ENCODE measurements at places on chromosomes 7 and 10.

GRCh38 chr7:14938181-14938580 is 35.6 kb upstream of the DGKB start:
- no peak for DNase-seq

GRCh38 chr7:130897515-130898419 is 163.8 kb upstream of the KLF14 start:
- no peak for DNase-seq

- DNase-seq, result no peak
Measured at GRCh38 chr7:148481971-148482626, 108.5 kb upstream of the C7orf33 start.

DNA sequence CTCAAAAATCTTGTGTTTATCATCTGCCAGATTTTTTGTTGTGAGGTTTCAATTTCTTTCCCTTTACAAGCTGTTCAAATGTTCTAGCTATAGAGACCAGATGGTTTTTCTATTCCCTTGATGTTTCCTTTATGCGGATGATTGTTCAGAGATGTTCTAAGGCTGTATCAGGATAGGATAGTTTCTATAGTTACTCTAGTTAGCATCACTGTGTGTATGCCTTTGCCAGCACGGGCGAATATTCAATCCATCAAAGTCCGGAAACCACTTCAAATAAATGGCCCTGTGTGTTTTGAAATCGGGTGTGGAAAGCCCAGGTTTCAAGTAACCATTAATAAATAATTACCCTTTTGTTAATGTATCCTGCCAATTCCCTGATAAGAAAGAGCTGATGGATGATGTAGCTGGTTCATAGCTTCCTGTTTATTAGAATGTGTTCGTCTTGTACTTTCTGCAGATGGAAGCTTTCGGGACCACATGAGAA is 149.8 kb upstream of the PRKCQ start:
- DNase-seq, result no peak

GRCh38 chr7:152351168-152351567 is 84.6 kb downstream of the KMT2C start:
- no peak for DNase-seq

GRCh38 chr7:101586906-101587677 is 42.0 kb downstream of the MYL10 start:
- no peak for DNase-seq

DNA sequence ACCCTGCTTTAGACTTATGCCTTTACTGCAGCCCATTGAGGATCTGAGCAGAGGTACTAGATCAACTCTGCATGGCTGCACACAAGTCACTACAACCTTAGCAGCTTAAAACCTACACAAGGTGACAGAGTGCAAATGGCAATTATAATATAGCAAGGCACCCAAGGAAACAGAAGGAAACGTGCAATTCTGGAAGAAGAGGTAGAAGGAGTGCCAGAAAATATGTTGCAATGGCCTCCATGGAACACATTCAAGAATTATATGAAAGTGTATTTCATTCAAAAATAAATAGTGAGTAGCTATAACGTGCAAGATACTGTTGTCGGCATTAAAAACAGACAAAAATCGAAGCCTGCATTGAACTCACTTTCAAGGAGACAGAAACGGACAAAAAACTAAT is 2.9 kb upstream of the AKR1C8 start:
- no peak for DNase-seq

DNA sequence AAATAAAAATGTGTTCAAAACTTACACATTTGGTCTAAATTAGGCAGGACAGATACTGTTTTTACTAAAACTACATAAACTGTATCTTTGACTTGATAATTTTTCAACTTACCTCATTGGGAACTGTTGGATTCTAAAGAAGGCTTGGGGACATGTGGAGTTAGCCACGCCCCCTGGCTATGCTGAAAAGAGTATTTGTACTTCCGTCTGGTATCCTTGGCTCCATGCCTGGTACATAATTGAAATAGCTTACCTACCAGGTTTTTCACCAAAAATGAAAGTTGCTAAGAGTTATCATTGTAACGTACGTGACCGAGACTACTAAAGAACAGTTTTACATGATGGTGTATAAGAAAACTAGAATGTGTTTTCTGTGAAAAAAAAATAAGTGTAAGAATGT is 604.8 kb upstream of the IGFBP3 start:
- DNase-seq, result no peak

- DNase-seq, result no peak
Measured at GRCh38 chr7:156475666-156476065, 164.9 kb upstream of the RNF32 start.

DNA sequence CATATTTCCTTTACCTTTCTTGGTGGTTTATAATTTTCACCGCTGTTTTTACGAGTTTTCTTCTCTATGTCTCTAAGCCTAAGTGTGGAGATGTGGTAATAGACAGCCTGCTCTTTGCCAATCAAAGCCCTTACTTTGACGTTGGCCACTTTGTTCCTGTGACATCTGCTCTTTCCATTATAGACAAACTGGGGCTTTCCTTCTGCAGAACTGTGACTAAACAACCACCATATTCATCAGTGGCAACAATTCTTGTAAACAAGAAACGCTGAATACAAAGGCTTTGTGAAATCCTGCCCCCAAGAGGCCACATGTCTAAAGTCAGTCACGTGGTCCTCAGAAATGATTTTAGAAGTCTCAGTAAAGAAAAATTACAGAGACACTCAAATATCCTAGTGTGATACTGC is 59.6 kb upstream of the CAPZA2 start:
- DNase-seq, result no peak

- no peak for DNase-seq
Measured at GRCh38 chr7:142767451-142767850, 3.3 kb upstream of the PRSS2 start.

GRCh38 chr7:118109607-118110006 is 74.4 kb upstream of the LSM8 start:
- DNase-seq, result no peak

DNA sequence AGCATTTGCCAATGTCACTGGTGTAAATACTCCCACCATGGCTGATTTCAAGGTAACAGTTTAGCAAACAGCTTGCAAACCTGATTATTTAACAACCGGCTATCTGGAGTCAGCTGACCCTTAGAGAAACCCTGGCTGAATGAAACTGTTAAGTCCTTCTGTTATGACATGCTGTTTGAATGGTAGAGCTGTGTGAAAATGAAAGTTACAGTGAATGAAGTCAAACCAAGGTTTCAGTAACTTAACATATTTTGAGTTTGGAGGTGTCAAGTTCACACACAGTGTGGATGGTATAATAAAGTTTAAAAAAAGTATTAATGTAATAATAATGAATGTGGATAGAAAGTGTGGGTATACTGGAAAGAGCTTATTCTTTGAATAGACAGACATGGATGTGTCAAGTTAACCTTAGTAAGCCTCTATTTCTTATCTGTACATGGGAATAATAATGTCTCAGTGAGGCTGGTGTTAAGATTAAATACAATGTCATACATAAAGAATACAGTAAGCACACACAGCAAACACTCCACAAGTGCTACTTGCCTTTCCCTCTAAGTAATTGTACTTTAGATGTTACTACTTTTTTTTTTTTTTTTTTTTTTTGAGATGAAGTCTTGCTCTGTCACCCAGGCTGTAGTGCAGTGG is 150.4 kb downstream of the TAX1BP1 start:
- no peak for DNase-seq

- DNase-seq, result no peak
Measured at GRCh38 chr10:30742471-30742870, 112.9 kb upstream of the LYZL2 start.

DNA sequence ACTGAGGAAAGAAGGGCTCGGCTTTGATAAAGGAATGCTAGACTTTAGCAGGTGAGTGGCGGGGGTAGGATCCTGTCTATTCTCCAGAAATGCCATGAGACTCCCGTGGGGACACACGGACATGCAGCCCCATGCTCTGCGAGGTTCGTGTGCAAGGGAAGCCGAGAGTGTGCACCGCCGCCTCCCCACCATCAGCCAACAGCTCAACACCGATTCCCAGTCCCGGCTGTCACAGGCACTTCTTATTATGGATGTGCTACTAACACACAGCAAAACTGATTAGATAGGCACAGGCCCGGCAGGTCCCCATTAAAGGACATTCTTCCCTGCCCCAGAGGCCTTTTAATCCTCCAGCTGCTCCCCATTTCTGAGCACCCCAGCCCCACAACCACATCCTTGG is 154.4 kb downstream of the PRKAG2 start:
- DNase-seq, result no peak

DNA sequence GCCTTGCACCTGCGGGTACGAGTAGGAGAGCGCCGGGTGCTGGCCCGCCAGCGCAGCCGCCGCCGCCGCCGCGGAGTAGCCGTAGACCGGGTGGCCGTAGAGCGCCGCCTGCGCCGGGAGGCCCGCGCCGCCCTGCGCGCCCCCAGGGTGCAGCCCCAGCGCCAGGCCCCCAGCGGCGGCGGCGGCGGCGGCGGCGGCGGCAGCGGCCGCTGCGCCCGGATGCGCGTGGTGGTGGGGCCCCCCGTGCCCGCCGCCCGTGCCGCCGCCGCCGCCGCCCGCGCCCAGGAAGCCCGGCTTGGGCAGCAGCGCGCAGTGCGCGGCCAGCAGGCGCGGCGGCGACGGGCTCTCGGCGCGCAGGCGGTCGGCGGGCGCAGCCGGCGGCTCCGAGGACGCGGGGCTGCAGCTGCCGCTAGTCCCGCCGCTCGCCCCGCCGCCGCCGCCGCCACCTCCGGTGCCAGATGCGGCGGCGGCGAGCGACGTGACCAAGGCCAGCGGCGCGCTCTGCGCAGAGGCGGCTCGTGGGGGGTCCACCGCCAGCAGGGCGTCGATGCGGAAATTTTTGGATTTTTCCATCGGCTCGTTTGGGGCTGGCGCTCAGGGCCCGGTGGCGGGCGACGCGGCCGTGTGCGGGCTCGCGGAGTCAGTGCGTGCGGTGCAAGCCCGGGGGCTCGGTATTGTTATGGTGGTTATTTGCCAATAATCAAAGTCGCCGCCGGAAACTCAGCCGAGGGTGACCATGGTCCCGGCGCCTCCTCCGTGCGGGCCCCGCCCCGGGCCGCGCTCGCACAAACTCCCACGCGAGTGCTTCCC is 480 bp downstream of the MNX1 start:
- DNase-seq, result no peak

GRCh38 chr7:73567846-73568685 is 10.3 kb downstream of the TBL2 start:
- no peak for DNase-seq

GRCh38 chr7:70586822-70587221 is 545.1 kb upstream of the GALNT17 start:
- DNase-seq, result no peak

DNA sequence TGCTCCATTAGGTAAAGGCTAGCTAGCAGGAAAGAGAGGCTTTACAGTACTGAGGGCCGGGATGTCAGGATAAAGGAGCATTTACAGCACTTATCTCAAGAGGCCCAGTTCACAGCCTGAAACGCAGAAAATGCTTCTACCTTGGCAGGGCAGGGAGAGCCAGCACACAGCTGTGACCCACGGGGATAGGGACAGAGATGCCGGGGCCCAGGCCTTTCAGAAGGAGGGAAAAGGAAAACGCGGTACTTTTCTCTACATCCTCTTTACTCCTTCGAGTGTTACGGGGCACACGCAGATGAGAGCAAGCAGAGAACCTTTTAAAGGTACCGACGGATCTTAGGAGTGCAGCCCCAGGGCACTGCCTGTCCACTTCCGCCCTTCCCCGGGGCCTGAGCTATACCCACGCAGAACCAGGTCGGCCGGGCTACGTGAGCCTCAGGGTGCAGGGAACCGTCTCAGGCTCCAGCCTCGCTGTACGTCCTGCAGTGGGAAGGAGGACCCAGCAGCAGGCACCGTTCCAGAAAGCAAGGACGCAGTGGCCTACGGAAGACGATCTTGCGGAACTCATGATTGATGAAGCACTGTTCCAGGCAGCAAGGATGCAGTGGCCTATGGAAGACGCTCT is 232.3 kb downstream of the ELFN1 start:
- DNase-seq, result no peak

DNA sequence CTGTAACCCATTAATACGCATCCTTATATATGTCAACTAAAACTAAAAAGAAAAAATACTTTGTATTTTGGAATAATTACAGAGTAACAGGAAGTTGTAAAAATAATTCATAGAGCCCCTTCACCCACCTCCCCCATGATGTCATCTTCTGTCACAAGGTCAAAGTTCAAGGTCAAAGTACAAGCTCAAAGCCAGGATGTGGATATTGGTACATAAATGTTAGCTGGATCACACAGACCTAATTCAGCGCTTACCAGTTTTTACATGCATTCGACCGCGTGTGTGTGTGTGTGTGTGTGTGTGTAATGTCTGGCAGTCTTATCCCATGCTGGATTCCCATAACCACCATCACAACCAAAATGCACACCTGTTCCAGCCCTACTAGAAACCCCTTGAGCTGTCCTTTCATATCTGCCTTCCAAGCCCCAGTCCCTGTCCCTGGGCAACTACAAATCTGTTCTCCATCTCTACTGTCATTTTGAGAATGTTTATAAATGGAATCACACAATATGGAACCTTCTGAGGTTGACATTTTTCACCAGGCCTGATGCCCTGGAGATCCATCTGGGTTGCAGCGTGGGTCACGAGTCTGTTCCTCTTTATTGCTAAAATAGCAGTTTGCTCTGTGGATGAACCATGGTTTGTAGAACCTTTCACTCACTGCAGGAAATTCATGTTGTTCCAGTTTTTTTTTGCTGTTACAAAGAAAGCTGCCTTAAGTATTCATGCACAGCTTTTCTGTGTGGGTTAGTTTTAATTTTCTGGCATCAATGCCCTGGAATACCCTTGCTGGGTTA is 153.6 kb upstream of the PITRM1 start:
- no peak for DNase-seq

DNA sequence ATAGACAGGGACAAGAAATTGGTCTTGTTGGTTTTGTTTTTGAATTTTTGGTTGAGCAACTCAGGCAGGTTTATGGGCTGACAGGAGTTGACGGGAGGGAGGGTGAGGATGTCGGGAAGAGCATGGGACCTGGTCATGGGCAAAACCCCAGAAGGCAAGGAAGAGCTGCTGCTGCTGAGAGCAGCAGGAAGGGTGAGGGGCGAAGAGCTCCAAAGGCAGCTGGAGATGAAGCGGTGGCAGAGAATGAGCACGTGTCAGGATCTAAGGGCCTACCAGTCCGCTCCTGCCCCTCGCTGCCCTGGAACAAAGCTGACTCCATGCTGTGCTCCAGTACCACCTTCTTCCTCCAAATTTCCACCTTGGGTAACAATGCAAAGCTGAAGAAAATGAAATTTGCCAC is 84.3 kb downstream of the ARHGAP22 start:
- DNase-seq, result no peak

DNA sequence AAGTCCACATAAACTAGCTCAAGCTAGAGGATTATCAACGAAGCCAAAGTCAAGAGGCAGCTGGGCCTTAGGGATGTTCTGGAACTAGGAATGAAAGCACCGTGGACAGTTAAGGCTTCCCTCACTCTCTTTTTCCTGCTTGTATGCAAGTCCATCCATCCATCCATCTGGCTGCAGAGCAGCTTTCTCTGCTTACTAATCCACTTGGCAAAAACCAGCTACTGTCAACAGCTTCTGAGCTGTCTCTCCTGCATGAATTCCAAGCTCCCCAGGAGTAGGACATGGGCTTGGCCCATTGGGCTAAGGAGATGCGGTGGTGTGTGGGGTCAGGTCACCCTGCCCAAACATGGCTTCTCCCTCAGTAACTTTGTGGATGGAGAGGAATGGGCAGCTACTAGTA is 66.2 kb downstream of the NAMPT start:
- no peak for DNase-seq

- no peak for DNase-seq
Measured at GRCh38 chr7:158753900-158754299, 49.3 kb upstream of the NCAPG2 start.

- DNase-seq, result no peak
Measured at GRCh38 chr7:141986923-141987322, 8.8 kb upstream of the MGAM start.
